Stimulated activated CD4-positive, alpha-beta T cell treated with anti-CD3 and anti-CD28 coated beads, Interleukin-15, amount 100 ng/mL, for 1 hour (primary cell): ENCODE measurements at places on chromosomes 16 and 17.

DNA sequence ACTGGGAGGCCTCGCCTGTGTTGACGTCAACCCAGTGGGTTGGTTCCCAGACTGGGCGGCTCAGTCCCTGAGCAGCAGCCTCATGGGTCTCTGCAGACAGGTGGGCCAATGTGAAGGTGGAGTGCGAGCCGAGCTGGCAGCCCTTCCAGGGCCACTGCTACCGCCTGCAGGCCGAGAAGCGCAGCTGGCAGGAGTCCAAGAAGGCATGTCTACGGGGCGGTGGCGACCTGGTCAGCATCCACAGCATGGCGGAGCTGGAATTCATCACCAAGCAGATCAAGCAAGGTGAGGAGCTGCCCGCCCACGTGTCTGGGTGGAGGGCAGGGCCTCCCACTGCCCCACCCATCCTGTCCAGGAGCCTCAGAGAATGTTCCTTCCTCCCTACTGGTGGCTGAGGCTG is 44.1 kb downstream of the MRC2 start:
- DNase-seq: no peak

GRCh38 chr17:55710829-55711496 is 11.7 kb downstream of the TMEM100 start:
- DNase-seq: no peak

GRCh38 chr17:68981288-68981687 is 26.1 kb upstream of the ABCA8 start:
- DNase-seq: no peak

- no peak for DNase-seq
These were observed 224.8 kb downstream of the KATNIP start for GRCh38 chr16:27774779-27775178.

- DNase-seq: no peak
These were observed 6.1 kb downstream of the KIF19 start for GRCh38 chr17:74332017-74332650.

GRCh38 chr16:71826533-71827017 is 17.9 kb upstream of the AP1G1 start:
- DNase-seq: no peak

DNA sequence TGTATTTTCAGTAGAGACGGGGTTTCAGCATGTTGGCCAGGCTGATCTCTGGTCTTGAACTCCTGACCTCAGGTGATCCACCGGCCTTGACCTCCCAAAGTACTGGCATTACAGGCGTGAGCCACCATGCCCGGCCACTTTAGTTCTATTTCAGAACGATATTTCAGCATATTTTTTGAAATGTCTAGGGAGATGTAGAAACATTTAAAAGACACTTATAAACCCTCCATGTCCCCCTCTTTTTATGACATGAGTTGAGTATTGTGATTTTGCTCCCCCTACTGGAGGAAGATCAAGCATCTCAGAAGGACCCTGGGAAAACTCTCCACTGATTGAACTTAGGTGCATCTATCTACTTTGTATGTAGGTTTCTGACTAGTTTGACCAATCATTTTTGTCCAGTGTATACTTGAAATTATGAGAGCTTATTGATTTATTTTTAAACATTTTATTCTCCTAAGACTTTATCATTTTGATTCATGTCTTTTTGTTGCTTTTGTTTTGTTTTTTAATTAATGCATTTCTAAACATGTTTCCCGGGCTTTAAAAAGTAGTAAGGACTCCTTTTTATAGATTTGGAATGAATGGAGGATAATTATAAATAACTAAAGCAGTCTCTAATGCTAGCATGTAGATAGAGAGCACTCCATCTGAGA is 105.1 kb downstream of the CHD9 start:
- no peak for DNase-seq

DNA sequence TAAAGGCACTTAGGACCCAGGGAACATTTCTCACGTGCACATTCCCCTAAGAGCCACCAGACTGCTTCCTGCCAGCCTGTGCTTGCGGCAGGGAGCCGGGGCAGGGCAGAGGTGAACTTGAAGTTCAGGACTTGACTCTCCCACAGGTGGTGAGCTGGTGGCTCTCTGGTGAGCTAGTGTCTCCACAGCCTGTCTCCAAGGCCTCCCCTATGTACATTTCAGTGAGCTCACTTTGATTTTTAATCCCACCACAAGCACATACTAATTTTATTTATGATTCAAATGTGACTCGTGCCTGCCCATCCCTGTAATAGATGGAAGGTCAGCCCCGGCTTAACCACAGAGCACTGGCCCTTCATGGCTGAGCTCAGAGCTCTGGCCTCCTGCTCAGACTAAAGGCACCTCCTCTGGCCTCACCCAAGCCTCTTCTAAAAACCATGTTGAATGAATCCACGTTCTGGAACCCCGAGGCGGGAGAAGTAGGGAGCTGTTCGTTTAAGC is 9.2 kb downstream of the SNN start:
- DNase-seq: no peak

- peak; percentile 16 for DNase-seq
These were observed 118.0 kb upstream of the ZNF469 start for GRCh38 chr16:88264641-88265285.

- no peak for DNase-seq
These were observed 16.7 kb upstream of the TANGO6 start for GRCh38 chr16:68826652-68827051.

DNA sequence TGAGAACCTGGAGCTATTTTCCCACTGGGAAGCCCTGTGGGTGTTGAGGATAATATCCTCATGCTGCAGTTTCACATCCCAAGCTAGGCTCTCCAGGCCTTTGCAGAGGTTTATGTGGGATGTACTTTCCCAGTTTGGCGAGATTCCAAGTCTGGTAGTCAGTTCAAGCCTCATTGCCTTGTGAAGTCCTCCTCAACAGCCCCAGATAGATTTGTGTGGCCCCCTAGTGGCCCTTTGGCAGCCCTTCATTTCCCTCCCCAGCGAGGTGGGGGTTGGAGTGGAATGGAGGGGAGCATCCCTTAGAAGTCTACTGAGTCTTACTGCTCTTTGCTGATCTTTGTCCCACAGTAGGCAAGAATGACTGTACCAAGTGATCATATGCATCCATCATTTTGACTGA is 137.9 kb downstream of the CDH11 start:
- no peak for DNase-seq
